ENCODE measurements at places on chromosomes 2 and 18. TPM values are rescaled to one million over a fixed set of nuclear protein-coding genes. Genes with fewer than 3 reads are reported as not detected.

DNA sequence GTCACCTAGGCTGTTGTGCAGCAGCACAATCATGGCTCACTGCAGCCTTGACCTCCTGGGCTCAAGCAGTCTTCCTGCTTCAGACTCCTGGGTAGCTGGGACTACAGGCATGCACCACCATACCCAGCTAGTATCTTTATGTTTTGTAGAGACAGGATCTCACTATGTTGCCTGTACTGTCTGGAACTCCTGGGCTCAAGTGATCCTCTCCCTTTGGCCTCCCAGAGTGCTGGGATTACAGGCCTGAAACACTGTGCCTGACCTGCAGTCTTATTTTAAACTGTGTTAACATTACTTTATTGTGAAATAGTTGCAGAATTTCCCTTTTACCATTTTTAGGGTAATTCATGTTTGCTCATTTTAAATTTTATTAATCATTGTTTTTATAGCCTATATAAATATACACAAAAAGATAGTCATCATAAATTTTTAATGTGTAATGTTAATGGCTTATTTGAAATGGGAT lies 24.6 kb downstream of the EML4 start:
- no peak for DNase-seq

- peak; percentile 60 for DNase-seq
These were observed at the start of gene ABHD1 for GRCh38 chr2:27123302-27124150. Gene ABHD1, plus strand, starts transcription at chr2:27123815. Its CDS starts 134 bp downstream, at chr2:27123949.

DNA sequence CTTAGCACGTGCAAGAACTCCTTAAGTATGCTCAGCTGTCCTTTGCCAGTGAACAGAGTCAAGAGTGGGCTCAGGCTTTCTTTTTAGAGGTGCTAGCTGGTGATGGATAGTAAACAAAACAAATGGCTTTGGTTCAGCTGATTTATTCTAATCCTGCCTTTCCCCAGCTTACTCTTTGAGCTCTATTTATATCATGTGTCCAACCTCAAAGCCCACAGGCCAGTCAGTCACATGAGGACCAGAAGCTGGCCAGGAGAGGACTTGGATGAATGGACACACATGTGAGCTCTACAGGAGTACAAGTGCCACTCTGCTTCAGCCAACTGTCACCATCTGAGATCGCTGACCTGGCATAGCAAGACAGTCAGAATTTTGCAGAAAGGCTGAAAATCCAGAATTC lies 59.4 kb downstream of the STK39 start:
- no peak for DNase-seq

C2orf72 gene
- total RNA-seq, result not detected

HAAO gene
- 33.0 TPM for total RNA-seq

TMEM178A gene
- total RNA-seq, result 2.6 TPM

ANKRD30B gene
- not detected for total RNA-seq

ARHGAP15 gene
- 1.7 TPM for total RNA-seq

CLHC1 gene
- 13.4 TPM for total RNA-seq

HOXD9 gene
- 20.6 TPM for total RNA-seq

All from ovary (tissue), 10 donors.